ENCODE measurements at places on chromosomes 2 and 18.

GRCh38 chr2:74457129-74457548 lies 1.1 kb upstream of the WBP1 start:
- DNase-seq: no peak

GRCh38 chr2:31558401-31559295 lies 22.1 kb downstream of the SRD5A2 start:
- DNase-seq: peak; percentile 90

DNA sequence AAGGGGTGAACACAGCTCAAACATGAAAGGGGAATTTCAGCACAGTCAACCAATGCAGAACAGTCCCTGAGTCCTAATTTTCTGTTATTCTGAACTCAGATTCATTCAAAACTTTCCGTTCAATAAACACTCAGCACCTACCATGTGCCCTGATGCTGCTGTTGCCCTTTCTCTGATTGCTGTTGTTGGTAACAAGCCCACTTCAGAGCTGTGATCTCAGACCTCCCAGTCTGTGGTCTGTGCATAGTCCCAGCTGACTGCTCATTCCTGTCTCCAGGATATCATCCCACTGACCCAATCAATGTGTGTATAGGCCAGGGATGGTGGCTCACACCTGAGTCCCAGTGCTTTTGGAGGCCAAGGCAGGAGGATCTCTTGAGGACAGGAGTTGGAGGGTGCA lies 82.7 kb upstream of the SLC35G4 start:
- DNase-seq: no peak

DNA sequence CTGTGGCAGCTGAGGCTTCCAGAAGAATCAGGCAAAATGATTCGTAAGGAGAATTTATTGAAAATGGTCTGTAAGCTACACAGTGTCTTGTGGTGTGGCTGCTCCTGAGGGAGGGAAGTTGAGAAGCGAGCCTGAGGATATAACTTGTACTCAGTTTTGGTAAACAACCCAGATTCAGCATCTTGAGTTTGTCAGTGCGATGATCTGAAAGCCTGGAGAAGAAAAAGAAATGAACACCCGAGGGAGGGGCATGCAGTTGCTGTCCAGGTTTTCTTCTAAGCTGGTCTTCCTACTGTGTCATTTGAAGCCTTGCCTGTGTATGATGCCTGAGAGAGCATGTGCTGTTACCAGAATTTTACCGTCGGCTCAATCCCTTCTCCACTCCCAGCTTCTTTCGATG lies 87.3 kb downstream of the MAPK4 start:
- DNase-seq: no peak

- no peak for DNase-seq
Observed at GRCh38 chr2:38631976-38632375, 29.2 kb upstream of the HNRNPLL start.

- peak; percentile 91 for DNase-seq
Observed at GRCh38 chr2:74864728-74865722, 31.1 kb downstream of the HK2 start.

DNA sequence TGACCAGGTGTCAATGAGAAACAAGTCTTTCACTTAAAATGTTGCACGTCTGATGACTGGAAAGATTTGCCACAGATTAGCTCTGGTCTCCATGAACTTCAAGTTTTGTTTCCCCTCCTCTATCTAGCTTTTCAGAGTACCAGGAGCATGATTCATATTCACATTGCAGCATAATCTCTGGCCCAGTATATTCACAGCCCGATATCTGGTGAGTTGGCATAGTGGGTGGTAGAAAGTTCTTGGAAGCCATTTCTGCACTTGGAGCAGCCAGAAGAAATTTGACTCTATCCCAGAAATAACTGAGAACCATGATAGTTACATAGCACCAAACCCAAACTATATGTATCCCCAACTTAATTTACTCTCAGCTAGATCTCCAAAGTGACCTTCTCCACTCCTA lies 503.9 kb downstream of the PID1 start:
- DNase-seq: no peak

GRCh38 chr2:134500211-134500935 lies 218.4 kb downstream of the TMEM163 start:
- DNase-seq: peak; percentile 40

DNA sequence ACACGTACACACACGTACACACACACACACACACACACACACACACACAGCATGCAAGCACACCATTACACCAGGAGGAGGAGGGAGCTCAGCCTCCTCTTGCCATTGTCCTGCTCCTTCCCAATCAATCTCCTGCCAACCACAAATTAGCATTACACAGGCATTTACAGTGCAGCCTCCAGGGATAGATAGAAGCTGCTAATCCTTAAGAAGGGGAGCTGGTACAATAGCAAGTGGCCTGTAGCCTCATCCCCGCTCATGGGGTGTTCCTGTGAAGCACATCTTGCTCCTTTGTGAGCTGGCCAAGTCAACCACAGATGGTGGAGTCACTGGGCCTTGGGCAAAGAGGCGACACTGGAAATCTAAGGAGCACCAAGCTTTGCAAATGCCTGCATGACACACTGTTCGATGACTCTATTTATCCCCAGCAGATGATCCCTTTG lies 110.3 kb upstream of the PKDCC start:
- DNase-seq: peak; percentile 21

GRCh38 chr2:66173645-66174044 lies 261.3 kb upstream of the MEIS1 start:
- DNase-seq: no peak

DNA sequence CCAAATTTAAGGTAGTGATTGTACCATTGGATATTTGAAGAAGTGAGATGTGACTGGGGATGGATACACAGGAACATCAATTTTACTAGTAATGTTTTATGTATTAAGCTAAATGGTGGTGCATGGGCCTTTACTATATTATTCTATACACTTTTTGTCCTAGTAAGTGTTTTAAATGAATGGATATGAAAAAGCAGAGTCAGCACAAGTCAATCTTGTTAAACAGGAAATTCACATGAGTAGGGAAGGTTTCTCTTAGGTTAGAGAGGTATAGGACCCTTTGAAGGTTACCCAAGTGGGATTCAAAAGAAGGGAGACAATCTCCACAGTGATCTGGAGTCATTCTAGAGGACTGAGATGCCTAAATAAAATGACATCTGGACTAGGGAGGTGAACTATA lies 71.8 kb upstream of the NCKAP5 start:
- no peak for DNase-seq

Measured in renal cortical epithelial cell (primary cell).